ENCODE measurements at places on chromosomes 2 and 18.

DNA sequence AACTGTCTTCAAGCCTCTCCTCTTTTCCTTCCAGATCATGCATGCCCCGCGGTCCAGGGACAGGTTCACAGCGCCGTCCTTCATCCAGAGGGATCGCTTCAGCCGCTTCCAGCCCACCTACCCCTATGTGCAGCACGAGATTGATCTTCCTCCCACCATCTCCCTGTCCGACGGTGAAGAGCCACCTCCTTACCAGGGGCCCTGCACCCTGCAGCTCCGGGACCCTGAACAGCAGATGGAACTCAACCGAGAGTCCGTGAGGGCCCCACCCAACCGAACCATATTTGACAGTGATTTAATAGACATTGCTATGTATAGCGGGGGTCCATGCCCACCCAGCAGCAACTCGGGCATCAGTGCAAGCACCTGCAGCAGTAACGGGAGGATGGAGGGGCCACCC, 81.3 kb downstream of the FAM210A start:
- DNase-seq, result no peak

- no peak for DNase-seq
These were observed 2.4 kb downstream of the MYL12B start for GRCh38 chr18:3264362-3264761.

GRCh38 chr2:191070276-191070675, 56.3 kb upstream of the STAT1 start:
- no peak for DNase-seq

DNA sequence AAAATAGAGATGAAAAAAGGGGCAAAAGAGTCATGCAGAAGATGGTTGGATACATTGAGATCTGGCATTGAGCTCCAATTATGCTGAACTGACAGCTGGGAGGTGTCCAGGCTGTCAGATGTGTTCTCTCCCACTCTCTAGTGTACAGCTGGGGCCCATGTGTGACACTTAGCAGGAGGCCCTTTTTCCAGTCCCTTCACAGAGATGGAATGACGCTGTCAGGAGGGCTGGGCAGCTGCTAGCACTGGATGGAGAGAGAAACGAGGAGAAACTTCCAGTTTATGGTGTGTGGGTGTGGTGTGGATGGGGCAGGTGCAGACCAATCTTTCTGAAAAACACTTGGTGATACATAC, 437.7 kb upstream of the HS6ST1 start:
- DNase-seq, result no peak

DNA sequence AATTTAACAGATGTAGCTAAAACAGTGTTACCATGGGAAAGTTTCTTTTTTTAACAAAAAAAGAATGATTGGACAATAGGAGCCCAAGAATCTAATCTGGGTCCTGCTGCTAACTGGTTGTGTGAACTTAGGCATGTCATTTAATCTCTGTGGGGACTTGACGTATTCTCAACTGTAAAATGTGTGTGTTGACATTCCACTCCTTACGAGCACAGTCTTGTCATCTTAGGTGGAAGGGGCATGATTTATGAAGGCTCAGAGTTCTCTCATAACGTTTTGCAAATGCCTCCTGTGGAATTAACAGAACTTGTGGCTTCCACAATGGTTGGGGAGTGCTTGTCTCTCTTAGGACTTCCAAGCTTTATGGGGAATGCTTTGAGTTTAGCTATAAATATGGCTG, 125.9 kb upstream of the SATB2 start:
- no peak for DNase-seq

DNA sequence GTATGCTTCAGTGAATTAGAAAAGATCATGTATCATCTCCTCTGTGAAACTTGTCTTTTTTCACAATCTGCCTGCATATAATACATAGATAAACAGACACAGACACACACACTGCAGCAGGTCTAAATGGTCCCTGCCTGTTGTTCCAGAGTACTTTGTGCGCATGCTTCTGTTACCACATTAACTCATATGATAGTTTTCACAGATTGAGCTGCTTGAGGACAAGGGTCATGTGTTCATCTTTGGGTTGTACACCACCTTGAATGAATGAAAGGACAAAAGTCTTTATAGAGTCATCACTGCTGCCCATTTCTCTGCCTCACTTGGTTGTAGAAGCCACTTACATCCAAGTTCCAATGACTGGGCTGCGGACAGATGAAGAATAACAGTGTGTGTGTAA, 72.7 kb upstream of the GLS start:
- DNase-seq, result no peak

DNA sequence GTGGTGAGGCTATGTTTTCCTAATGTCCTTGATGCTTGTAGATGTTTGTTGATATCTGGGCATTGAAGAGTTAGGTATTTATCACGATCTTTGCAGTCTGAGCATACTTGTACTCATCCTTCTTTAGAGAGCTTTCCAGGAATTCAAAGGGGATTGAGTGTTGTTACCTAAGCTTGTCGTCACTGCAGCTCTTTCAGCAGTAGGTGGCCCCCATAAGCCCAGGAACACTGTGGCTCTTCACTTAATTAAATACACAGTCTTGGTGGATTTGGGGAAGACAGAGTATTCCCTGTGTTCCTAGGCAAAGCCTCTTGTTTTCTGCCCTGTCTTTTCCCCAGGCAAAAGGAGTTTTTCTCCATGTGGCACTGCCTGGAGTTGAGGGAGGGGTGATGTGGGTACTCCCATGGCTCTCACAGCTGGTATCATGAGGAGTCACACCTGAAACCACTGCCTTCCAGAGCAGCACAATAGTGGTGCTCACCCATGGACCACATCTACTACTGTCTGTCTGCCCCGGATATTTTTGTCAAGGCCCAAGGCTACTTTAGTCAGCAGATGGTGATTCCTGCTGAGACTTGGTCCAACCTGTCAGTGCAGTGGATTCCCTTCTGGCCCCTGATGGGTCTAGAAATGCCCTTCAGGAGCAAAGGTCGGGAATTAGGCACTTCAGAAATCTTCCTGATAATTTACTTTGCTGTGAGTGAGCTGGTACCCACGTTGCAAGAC, 95.7 kb downstream of the GALNT13 start:
- DNase-seq, result no peak

DNA sequence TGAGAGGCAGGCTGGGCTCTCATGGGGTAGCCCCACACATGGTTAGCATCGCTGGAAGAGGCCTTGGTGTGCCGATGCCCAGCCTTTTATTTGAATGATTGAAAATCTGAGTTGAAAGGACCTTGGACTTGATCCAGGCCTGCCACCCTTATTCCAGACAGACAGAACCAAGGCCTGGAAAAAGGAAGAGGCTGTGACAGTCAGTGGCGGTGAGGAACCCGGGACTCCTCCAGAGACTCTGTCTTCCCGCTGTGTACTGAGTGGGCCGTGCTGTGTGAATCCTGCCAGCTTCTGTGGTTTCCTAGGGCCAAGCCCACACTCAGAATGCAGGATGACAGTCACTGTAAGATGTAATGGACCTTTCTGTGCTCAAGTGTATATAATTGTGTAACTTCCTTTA, 218.5 kb downstream of the LDLRAD4 start:
- DNase-seq, result no peak

DNA sequence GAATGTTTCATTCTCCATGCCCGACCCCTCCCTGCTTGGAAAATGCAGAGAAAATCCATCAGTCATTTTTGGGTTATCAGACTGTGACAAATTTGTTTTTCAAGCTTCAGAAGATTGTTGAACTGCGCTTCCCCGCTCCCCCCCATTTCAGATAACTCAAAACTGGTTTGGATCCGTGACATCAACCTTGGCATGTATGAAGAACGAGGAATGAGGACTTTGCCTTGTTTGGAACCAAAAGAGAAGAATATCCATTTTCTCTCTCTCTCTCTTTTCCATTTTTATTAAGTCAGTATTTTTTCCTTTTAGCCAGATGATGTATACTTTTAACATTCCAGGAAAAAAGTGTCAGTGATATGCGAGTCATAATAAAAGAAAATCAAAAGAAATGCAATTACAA, 171.6 kb downstream of the BCL2 start:
- no peak for DNase-seq

GRCh38 chr2:177073611-177074010, 139.0 kb upstream of the HNRNPA3 start:
- DNase-seq, result no peak

GRCh38 chr2:81583311-81584108, 1279.0 kb upstream of the LRRTM1 start:
- no peak for DNase-seq

DNA sequence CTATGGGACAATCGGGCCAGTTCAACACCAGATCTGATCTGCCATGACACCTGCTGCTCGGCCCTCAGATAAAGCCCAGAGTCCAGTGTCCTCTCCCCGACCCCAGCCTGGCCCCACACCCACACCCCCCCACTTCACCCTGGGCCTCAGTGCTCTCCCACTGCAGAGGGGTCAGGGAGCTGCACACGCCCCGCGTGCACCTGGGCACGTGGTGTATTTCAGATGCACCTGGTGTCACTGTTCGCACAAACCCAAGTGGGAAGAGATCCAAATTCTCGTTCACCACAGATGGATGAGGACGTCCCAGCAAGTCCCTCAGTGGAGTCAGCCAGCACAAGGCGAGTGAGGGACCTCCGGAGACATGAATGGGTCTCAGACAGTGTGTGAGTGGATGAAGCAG, 161.3 kb downstream of the RTP5 start:
- no peak for DNase-seq

DNA sequence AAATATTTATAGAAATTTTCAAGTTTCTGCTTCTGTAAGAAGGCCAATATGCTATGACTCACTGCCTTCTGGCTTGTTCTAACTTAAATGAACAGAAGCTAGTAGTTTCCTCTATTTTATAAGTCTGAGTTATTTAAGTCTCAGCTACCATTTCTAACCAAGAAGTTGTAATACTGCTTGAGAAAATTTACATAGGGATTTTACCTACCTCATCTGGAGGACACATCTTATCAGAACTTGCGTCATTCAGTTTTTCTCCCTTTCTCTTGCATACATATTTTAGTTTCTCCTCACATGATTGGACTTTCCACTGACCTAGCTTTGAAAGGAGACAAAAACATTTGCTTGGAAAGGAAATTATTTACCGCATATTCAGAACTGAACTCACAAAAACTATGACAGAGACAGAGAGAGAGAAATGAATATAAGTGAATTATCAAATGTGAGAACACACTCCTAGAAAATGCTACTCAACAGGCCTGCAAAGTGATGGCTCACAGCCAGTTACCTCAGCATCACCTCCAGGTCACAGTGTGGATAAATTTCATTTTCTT, 81.1 kb upstream of the CD302 start:
- DNase-seq, result no peak

DNA sequence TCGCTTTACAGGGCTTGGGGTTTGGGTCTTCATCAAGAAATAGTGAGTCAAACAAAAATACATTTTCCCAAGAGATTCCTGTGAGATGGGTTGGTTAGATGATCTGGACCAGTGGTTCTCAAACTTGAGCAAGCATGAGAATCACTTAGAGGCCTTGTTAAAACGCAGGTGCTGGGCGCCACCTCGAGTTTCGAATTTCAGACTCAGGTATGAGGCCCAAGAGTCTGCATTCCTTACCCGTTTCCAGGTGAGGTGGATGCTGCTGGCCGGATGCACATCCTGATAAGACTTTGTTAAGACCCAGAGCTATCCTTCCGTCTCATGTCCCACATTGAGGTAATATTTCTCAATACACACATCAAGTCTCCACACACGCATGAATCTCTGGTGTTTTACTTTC, 707.8 kb upstream of the SALL3 start:
- DNase-seq, result no peak

- no peak for DNase-seq
These were observed 1.2 kb downstream of the ABHD3 start for GRCh38 chr18:21703241-21703820.

- DNase-seq, result no peak
These were observed 681 bp upstream of the C2orf72 start for GRCh38 chr2:231036578-231037106.

GRCh38 chr2:28360718-28361293, 31.9 kb upstream of the FOSL2 start:
- DNase-seq, result no peak

- no peak for DNase-seq
These were observed 218.3 kb downstream of the PTGR3 start for GRCh38 chr18:74990563-74991081.

DNA sequence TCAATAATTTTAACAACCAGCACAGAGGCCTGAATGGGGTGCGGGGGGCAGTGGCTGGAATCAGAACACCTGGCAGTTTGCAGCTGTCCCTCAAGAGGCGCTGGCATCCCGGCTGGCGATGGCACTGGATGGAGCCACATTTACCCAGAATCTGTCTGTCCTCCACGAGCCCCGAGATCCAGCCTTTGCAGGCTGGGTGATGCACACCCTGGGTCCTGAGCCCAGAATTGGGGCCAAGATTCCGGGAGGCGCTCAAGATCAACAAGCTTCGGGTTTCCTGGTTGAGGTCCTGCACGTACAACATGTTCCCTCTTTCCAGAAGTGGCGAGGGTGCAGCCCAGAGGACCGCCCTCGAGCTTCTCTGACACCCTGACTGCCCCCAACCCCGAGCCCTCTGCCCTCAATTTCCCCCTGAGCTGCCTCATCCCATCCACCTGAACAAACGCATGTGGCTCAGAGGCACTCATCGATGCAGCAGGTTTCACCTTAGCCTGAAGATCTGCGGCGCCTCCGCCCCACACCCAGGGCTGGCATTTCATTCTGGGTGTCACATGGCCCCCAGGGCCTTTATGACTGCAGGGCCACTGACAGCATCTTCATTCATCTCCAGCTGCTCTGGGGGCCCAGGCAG, 97.5 kb downstream of the TFCP2L1 start:
- no peak for DNase-seq

All from activated gamma-delta T cell treated with anti-CD3 and anti-CD28 coated beads, Interleukin-2, amount 50 U/mL, for 16 hours (primary cell).